HepG2 (cell line): ENCODE measurements at places on chromosomes 12 and 14.

DNA sequence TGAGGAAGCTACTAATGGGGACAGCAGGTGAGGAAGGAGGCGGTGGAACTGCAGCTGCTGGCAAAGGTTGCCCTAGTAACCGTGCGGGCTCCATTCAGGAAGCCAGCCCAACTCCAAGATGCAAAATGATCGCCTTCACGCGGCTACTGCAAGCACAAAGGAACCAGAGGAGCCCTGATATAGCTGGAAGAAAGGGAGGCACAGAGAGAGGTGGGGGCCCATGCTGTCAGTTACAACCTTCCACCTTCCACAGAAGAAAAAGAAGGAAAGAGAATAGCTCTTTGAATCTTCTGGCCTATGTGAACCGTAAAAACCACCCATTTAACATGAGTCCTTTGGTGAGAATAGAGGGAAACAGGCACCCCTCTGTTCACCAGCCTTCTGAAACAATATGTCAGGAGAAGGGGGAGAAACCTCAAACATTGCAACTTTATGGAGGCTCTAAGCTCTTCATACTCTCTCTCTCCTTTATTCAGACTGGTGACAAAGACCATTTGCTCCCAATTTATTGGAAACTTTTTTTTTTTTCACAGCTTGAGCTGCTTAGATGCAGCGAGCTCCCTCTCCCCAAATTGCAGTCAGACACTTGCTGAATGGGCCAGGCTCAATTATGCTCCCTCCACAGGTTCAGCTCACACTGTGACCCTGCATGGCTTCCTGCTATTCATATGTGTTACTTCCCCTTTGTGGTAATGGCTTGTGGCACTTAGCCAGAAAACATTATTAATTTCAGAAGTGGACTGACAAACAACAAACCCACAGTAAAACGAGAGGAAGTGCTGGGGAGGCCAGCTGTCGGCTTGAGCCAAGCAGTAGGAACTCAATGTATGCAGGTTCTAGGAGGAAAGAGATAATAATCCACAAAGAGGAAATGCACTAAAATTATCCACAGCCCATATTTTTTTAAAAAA lies 6.2 kb downstream of the DUSP6 start:
- DNase-seq, result no peak

DNA sequence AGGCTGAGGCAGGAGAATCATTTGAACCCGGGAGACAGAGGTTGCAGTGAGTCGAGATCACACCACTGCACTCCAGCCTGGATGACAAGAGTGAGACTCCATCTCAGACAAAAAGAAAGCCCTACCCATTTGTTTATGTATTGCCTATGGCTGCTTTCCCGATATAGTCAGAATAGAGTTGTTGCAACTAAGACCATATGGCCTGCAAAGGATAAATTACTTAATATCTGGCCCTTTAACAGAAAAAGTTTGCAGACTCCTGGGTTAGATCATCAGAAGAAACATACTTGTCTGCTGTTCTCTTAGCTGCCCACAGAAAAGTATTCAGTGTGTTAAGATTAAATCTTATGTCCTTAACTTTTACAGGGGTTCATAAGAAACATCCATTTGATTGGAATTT lies 122.4 kb upstream of the VASH1 start:
- no peak for DNase-seq

DNA sequence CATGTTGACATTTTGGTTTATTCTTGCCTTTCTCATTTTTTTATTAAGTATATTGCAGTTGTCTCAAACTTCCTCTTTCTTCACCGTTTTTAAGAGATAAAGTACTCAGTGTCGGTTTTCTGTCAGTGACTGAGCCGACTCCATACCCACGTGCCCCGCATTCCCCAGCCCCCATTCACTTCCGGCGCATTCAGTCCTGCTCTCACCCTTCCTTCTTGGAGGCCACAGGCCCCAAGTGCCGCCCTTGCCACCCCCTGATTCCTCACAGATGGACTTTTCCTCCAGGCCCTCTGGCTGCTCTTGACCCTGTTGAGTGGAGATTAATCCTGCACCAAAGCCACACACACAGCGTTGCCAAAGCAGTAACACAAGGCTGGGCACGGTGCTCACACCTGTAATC lies 19.1 kb upstream of the DNAH10 start:
- DNase-seq, result no peak

GRCh38 chr12:15728118-15728598 lies 61.0 kb downstream of the EPS8 start:
- DNase-seq, result no peak
